ENCODE measurements at places on chromosomes 4 and X. TPM values are rescaled to one million over a fixed set of nuclear protein-coding genes. Genes with fewer than 3 reads are reported as not detected.

GRCh38 chr4:119656342-119656741 lies 27.7 kb upstream of the PDE5A start:
- H3K27me3 ChIP-seq = no peaks in the 10 kb centered on the region
- DNase-seq = no peak
- no peak overlapping the region for H3K27ac ChIP-seq
- no peaks in the 10 kb centered on the region for H3K4me1 ChIP-seq
- H3K4me3 ChIP-seq = no peak overlapping the region

GRCh38 chr4:139443661-139444060 lies 10.3 kb upstream of the RAB33B start:
- H3K4me3 ChIP-seq = no peak overlapping the region
- H3K4me1 ChIP-seq = no peaks in the 10 kb centered on the region
- H3K36me3 ChIP-seq = no peaks in the 10 kb centered on the region
- no peak overlapping the region for H3K27ac ChIP-seq

GRCh38 chr4:137345597-137345996 lies 186.7 kb downstream of the PCDH18 start:
- no peaks in the 10 kb centered on the region for H3K4me1 ChIP-seq
- no peaks in the 10 kb centered on the region for H3K36me3 ChIP-seq
- no peak for DNase-seq
- no peak overlapping the region for H3K27ac ChIP-seq

GRCh38 chr4:181830404-181831035 lies 412.7 kb upstream of the TENM3 start:
- H3K27ac ChIP-seq = no peak overlapping the region
- no peak overlapping the region for H3K4me3 ChIP-seq
- DNase-seq = no peak
- no peaks in the 10 kb centered on the region for H3K4me1 ChIP-seq
- no peaks in the 10 kb centered on the region for H3K27me3 ChIP-seq
- no peaks in the 10 kb centered on the region for H3K36me3 ChIP-seq

DNA sequence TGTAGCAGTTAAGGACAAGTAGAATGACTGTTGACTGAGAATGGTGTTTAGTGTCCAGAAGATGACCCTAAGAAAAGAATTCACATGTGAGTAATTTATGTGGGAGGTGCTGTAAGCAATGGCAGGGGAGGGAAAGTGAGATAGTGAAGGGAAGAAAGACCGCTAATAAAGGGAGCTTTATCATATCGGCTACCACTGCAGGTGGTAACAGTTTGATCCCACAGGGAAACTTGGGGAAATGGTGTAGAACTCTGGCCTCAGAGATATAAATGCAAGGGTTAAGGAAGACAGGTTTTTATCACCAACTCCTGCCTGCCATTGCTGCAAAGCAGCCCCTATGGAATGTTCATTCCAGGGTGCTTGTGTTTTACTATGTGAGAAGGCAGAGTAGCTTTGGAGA lies 489.6 kb downstream of the STPG2 start:
- H3K4me1 ChIP-seq = no peaks in the 10 kb centered on the region
- no peaks in the 10 kb centered on the region for H3K36me3 ChIP-seq
- DNase-seq = no peak
- no peak overlapping the region for H3K27ac ChIP-seq
- H3K27me3 ChIP-seq = no peaks in the 10 kb centered on the region
- H3K4me3 ChIP-seq = no peak overlapping the region

DNA sequence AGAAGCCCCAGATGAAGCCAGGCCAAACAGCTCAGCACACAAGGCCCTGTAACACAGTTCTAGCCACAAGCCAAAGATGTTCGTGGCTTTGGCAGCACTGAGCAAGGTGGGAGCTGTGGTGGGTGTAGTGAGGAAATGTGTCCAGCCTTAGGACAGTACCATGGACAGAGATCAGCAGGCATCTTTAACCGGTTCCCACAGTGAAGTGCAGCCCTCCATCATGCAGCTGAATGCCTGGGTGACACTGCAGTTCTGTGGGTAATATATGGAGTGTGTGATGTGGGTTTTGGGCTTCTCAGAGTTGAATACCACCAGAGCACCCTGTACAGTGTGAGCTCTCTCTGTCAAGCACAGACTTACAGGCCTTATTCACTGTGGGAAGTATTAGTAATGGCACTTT lies 6.0 kb upstream of the NEXMIF start:
- H3K4me1 ChIP-seq = no peaks in the 10 kb centered on the region
- no peak overlapping the region for H3K4me3 ChIP-seq
- DNase-seq = no peak
- H3K27ac ChIP-seq = no peak overlapping the region

- no peak for DNase-seq
- H3K4me1 ChIP-seq = no peaks in the 10 kb centered on the region
Observed at GRCh38 chrX:110425222-110426154, 66.8 kb downstream of the RTL9 start.

DNA sequence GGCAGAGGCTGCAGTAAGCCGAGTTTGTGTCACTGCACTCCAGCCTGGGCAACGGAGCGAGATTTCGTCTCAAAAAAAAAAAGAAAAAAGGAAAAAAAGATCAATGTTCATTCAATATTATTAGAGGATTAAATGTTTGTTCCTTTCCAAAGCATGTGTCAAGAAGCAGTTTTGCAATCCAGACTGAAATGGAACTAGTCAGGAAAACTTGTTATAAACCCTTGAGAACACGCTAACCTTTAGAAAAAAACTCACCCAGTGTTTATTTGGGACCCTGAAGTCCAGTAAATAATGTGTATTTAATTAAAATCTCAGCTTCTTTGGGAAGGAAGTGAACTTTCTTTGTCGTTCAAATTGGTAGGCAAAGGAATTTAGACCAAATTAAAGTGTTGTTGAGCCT lies 16.4 kb upstream of the PRSS12 start:
- no peaks in the 10 kb centered on the region for H3K36me3 ChIP-seq
- H3K27me3 ChIP-seq = no peaks in the 10 kb centered on the region
- DNase-seq = no peak
- no peak overlapping the region for H3K4me3 ChIP-seq
- H3K4me1 ChIP-seq = no peaks in the 10 kb centered on the region

DNA sequence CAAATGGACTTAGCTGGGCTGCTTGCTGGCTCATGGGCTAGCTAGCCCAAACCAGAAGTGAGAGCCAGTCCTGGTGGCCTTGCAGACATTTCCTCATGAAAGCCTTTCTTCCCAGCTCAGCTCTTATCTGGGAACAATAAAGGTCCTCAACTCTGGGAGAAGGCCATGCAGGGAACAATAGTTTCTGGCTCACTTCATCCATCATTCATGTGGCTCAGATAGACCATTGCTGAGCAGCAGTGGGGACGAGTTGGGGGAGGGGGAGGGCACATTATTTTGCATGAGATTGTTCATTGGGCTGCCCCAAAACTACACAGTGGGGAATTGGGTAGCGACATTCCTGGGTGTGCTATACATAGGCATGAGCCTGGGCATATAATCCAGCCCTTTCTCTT lies 47.6 kb downstream of the NHSL2 start:
- no peak overlapping the region for H3K27ac ChIP-seq
- H3K27me3 ChIP-seq = no peaks in the 10 kb centered on the region
- no peaks in the 10 kb centered on the region for H3K4me1 ChIP-seq
- H3K4me3 ChIP-seq = no peak overlapping the region
- DNase-seq = no peak

DNA sequence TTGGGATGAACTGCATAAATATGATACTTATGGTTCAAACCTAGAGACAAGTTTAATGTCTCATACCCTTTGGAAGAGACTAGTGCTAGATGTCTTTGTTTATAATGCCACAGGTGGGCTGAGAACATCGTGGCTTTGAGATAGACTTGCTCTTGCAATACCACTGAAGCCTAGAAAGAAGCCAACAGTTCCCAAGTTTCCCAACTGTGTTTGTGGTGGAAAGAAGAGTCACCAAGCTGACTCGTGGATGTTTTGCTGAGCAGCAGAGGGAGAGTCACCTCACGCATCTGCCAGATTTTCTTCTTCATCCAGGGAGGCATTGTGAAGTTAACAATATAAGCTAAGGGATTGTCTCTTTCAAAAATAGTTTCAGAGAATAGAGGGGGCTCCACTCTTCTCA lies 1076.2 kb downstream of the C4orf33 start:
- no peaks in the 10 kb centered on the region for H3K27me3 ChIP-seq
- no peak overlapping the region for H3K27ac ChIP-seq
- H3K4me1 ChIP-seq = no peaks in the 10 kb centered on the region

DNA sequence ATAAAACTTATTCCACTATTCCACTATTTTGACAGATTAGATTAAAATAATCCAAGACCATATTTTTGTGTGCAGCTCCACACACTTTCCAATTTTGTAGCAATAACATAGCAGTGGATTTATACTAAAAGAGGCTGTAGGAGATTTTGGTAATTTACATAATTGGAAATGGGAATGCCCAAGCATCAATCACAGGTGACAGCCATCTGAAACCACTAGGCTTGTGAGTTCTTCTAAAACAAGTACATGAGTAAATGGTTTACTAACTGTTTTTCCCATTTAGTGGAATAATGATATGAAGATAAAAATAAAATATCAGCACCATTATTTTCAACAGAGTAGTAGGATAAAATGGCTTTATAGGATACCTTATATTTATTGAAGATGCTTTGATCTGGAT lies 4.4 kb downstream of the ANK2 start:
- no peak overlapping the region for H3K27ac ChIP-seq
- no peaks in the 10 kb centered on the region for H3K4me1 ChIP-seq
- H3K36me3 ChIP-seq = no peaks in the 10 kb centered on the region
- H3K4me3 ChIP-seq = no peak overlapping the region
- no peaks in the 10 kb centered on the region for H3K27me3 ChIP-seq

GRCh38 chr4:3768842-3769641 lies 2.9 kb downstream of the ADRA2C start:
- no peak overlapping the region for H3K27ac ChIP-seq
- H3K4me3 ChIP-seq = no peak overlapping the region
- no peaks in the 10 kb centered on the region for H3K36me3 ChIP-seq
- peaks cover 3% of the 10 kb centered on the region for H3K27me3 ChIP-seq
- no peak for DNase-seq
- no peaks in the 10 kb centered on the region for H3K4me1 ChIP-seq

DNA sequence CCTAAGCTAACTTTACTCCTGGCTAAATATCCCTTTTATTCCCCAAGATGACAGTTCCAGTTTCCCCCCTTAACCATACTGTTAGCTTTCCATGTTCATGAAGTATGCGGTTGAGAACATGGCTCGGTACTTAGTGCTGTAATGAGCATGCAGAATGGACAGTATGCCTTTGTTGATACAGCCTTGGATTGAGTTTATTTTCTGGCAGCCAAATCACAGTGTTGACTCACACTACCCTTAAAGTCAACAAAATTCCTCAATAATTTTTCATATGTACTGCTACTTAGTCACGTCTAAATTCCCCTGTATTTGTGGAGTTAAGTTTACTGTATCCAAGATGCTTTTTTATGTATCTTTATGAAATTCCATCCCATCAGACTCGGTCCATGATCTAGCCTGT lies 1.4 kb upstream of the VEGFC start:
- H3K4me1 ChIP-seq = peaks cover 6% of the 10 kb centered on the region
- H3K27ac ChIP-seq = no peak overlapping the region
- H3K27me3 ChIP-seq = peaks cover 13% of the 10 kb centered on the region
- H3K36me3 ChIP-seq = no peaks in the 10 kb centered on the region

GRCh38 chr4:40857956-40858355 lies 108.2 kb downstream of the NSUN7 start:
- no peak overlapping the region for H3K27ac ChIP-seq
- peaks cover 19% of the 10 kb centered on the region for H3K4me1 ChIP-seq
- H3K27me3 ChIP-seq = peaks cover 19% of the 10 kb centered on the region
- no peaks in the 10 kb centered on the region for H3K36me3 ChIP-seq

DNA sequence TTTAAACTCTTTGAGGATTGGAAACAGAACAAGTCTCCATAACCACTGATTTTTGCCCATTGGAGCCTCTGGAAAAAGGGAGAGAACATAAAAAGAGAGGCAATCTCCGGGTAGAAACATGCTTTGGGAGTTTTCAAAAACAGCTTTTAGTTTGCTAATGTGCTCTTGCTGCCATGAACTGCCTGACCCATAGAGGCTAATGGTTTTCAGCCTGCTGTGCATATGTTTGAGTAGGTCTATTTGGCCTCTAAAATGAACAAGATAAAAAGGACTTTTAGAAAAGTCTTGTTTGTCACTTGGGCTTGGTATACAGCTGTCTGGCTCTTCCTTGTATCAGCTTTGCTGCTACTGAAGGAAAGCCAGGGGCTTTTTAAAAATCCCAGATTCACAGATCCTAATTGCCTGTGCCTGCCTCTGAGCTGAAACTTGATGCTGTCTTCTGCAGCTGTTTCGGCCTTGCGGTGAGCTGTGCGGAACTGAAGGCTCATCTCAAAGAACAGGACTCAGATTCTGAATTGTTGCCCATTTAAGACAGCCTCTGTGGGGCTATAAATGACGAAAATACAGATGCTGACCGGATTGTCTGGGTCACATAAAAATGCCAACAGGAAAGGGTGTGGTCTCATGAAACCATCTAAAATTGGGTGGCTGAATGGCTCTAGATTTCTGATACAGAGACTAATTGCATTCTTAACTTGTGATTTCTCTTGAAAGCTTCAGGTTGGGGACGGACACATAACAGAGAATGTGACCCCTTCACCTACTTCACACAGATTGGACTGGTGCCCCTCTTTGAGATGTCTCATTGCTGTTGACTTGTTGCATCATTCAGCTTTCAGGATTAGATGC lies 18.4 kb upstream of the ZNF41 start:
- no peak overlapping the region for H3K27ac ChIP-seq
- no peak for DNase-seq
- no peaks in the 10 kb centered on the region for H3K36me3 ChIP-seq
- no peaks in the 10 kb centered on the region for H3K27me3 ChIP-seq
- H3K4me1 ChIP-seq = peaks cover 9% of the 10 kb centered on the region
- no peak overlapping the region for H3K4me3 ChIP-seq

- no peak for DNase-seq
- H3K36me3 ChIP-seq = no peaks in the 10 kb centered on the region
- H3K4me3 ChIP-seq = no peak overlapping the region
- H3K4me1 ChIP-seq = no peaks in the 10 kb centered on the region
Observed at GRCh38 chr4:8289956-8290700, 20.6 kb downstream of the HTRA3 start.

AFM gene
- not detected for total RNA-seq

HNRNPD gene
- total RNA-seq = 280 TPM

TMEM150C gene
- not detected for total RNA-seq

FGFR3 gene
- not detected for total RNA-seq

APLN gene
- total RNA-seq = not detected

MUC7 gene
- total RNA-seq = not detected

ARMCX4 gene
- 8.2 TPM for total RNA-seq

CCDC160 gene
- not detected for total RNA-seq

MEPE gene
- not detected for total RNA-seq

NRK gene
- not detected for total RNA-seq
